Progenitor cell of endocrine pancreas (in vitro differentiated cells): ENCODE measurements at places on chromosomes 3 and 15. TPM values are rescaled to one million over a fixed set of nuclear protein-coding genes. Genes with fewer than 3 reads are reported as not detected.

GRCh38 chr3:119331661-119332060, 37.5 kb downstream of the ARHGAP31 start:
- H3K4me3 ChIP-seq = no peak overlapping the region
- H3K27me3 ChIP-seq = no peaks in the 10 kb centered on the region
- DNase-seq = no peak
- H3K4me1 ChIP-seq = peaks cover 3% of the 10 kb centered on the region
- no peak overlapping the region for H3K27ac ChIP-seq
- H3K36me3 ChIP-seq = no peaks in the 10 kb centered on the region

DNA sequence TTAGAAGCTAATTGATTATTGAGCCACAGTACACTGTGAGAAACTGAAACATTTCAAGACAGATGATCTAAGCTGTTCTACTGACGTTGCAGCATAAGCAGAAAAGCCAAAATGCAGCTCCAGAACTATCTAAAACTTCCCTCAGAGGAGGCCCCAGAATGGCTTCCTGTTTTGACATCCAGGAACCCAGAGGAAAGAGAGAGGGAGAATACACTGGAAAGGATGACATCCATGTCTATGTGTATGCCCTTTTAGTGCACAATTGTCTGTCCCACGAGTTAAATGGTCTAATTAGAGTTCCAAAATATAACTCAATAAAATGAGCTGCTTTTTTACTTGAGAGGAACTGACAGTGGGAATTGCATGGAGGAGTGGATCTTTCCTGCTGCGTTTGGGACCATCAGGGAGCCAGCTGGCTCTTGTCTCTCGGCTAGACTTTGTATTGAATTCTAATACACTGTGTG, 688.1 kb downstream of the ZNF385D start:
- DNase-seq = no peak
- no peaks in the 10 kb centered on the region for H3K4me1 ChIP-seq
- no peak overlapping the region for H3K27ac ChIP-seq
- no peaks in the 10 kb centered on the region for H3K36me3 ChIP-seq

Gene TCF12
- 164 and 167 TPM in 2 replicates for total RNA-seq

Gene LXN
- 12.3 and 13.3 TPM in 2 replicates for total RNA-seq

DNA sequence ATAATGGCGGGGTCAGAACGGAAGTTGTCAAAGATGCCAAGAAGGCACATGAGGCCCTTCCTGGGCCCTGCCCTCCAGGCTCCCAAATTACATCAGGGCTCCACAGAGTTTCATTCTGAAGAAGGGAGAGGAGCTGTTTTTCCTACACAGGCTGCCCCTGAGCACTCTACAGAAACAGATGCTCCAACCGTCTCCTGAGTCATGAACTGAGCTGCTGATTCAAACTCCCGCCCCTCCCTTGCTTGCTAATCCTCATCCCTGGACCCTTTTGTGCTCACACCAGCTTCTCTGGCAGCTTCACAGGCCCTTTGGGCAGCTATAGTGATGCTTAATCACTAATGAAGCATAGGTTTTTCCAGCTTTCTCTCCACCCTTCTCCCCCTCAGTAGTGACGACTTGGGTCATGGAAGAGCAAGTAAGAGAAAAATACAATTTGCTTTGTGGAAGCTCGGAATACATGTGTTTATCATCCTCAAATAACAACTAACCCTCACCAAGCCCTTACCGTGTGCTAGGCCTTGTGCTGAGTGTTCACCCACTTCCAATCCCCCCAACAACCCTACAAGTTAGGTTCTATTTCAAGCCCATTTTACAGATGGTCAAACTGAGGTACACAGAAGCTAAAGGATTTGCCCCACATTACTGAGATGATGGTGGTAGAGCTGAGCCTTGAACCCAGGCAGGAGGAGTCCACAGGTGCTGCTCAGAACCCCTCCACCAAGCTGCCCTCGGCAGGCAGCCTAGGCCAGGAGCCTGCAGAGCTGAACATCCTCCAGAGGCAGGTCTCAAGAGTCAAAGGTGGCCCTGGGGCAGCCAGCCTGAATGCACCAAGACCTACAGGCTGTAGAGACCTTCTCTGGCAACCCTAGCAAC, 21.9 kb downstream of the MEGF11 start:
- no peaks in the 10 kb centered on the region for H3K4me1 ChIP-seq
- DNase-seq = no peak
- H3K27ac ChIP-seq = no peak overlapping the region
- H3K36me3 ChIP-seq = no peaks in the 10 kb centered on the region

GRCh38 chr3:81967393-81967792, 205.9 kb upstream of the GBE1 start:
- DNase-seq = no peak
- H3K36me3 ChIP-seq = no peaks in the 10 kb centered on the region
- H3K4me1 ChIP-seq = no peaks in the 10 kb centered on the region
- H3K27me3 ChIP-seq = no peaks in the 10 kb centered on the region

Gene FAM174B
- total RNA-seq = 33.4 and 37.0 TPM in 2 replicates

Gene CACNA1D
- 6.3 and 8.1 TPM in 2 replicates for total RNA-seq

GRCh38 chr3:29826712-29827111, 545.8 kb downstream of the RBMS3 start:
- H3K4me3 ChIP-seq = no peak overlapping the region
- H3K36me3 ChIP-seq = no peaks in the 10 kb centered on the region
- no peak for DNase-seq

Gene ZPLD1
- total RNA-seq = not detected in 2 replicates

DNA sequence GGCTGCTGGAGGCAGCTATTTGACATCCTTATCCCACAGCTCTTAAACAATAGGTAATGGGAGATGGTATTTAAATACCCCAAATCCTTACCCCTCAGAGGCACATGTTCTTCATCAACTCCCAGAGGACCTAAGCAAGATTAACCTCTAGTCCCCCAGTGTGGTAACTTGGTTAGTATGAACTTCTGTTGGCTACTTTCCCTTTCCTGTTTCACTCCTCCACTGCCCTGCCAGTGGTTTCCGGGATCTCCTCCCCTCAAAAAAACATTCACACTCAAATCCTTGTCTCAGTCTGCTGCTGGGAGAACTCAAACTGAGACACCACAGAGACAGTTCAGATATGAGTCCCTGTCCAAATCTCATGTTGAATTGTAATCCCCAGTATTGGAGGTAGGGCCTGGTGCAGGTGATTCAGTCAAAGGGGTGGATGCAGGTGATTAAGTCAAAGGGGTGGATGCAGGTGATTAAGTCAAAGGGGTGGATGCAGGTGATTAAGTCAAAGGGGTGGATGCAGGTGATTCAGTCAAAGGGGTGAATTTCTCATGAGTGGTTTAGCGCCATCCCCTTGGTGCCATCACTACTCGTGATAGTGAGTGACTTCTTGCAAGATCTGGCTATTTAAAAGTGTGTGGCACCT, 335.0 kb upstream of the CTNNB1 start:
- no peak overlapping the region for H3K4me3 ChIP-seq
- H3K4me1 ChIP-seq = peaks cover 22% of the 10 kb centered on the region
- no peak overlapping the region for H3K27ac ChIP-seq
- DNase-seq = no peak
- no peaks in the 10 kb centered on the region for H3K36me3 ChIP-seq

- H3K4me3 ChIP-seq = no peak overlapping the region
- no peaks in the 10 kb centered on the region for H3K27me3 ChIP-seq
- H3K4me1 ChIP-seq = peaks cover 12% of the 10 kb centered on the region
- no peak overlapping the region for H3K27ac ChIP-seq
- no peaks in the 10 kb centered on the region for H3K36me3 ChIP-seq
- DNase-seq = no peak
Observed at GRCh38 chr3:192570821-192571791, 156.2 kb downstream of the FGF12 start.

GRCh38 chr3:11847607-11848006, 922 bp upstream of the TAMM41 start:
- H3K4me3 ChIP-seq = peak overlapping the region; percentile 98
- H3K4me1 ChIP-seq = peaks cover 17% of the 10 kb centered on the region
- H3K27me3 ChIP-seq = peaks cover 37% of the 10 kb centered on the region
- H3K36me3 ChIP-seq = peaks cover 4% of the 10 kb centered on the region
- H3K27ac ChIP-seq = no peak overlapping the region

Gene IL17RD
- 30.4 and 37.9 TPM in 2 replicates for total RNA-seq

DNA sequence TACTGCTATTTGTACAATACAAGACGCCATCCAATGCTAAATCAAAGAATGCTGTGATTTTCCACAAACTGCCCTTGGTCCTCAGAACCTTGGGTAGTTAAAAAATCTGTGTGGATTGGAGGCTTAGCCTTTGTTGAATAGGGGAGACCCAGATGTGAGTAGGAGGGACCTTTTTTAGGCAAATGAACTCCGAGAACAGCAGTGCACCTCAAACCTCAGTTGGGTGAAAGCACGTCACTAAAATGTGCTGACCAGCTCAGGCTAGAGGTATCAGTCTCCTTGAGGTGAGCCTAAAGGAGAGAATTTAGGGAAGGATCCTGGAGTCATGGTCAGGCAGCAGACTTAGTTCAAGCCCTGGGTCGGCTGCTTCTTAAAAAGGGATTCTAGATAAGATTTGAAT, 200.7 kb downstream of the SOX2 start:
- peaks cover 6% of the 10 kb centered on the region for H3K4me1 ChIP-seq
- no peaks in the 10 kb centered on the region for H3K36me3 ChIP-seq
- H3K27me3 ChIP-seq = peaks cover 16% of the 10 kb centered on the region
- no peak for DNase-seq
